ENCODE measurements at places on chromosomes 2 and 18. TPM values are rescaled to one million over a fixed set of nuclear protein-coding genes. Genes with fewer than 3 reads are reported as not detected.
A peak's percentile ranks its signal among the peaks of the same experiment; 100 is the strongest.

DYNC2LI1 gene
- total RNA-seq: 6.4 TPM

- no peak for DNase-seq
Measured at GRCh38 chr2:218368150-218368528, 11.5 kb downstream of the CATIP start.

DNA sequence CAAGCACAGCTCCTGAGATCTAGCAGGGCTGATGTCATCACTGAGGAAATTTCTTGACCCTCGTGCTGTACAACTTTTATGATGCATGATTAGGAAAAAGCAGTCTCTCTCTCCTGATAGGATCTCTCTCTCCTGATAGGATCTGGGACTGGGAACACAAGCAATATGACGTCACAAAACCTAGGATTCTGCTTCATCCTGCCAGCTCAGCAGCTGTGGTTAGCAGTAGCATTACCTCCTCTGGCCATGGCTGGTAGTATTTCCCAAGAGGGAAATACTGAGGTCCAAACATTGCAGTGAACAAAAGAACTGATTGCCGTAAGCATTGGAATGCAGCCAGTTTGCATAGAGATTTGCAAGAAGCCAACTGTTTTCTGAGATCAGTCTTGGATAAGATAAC lies 521.2 kb upstream of the POU3F3 start:
- peak; percentile 51 for DNase-seq

DNA sequence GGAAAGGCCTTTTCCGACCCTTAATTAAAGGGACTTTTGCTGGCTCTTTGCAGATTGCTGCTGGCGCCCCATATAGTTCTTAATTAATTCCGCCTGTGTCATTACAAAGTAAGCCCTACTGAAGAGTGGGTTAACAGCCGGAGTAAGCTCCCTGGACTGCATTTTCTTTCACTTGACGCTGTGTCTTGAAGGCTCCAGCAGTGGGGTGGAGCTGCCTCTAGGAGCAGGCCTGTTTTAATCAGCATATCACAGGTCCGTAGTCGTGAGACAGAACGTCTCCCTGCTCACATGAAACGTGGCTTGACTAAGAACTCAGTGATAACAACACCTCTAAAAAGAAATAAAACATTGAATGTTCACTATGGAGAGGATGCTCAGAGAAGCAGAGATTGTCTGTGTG lies 329.9 kb upstream of the RAB12 start:
- no peak for DNase-seq

OSBPL6 gene
- total RNA-seq: 1.5 TPM

DNA sequence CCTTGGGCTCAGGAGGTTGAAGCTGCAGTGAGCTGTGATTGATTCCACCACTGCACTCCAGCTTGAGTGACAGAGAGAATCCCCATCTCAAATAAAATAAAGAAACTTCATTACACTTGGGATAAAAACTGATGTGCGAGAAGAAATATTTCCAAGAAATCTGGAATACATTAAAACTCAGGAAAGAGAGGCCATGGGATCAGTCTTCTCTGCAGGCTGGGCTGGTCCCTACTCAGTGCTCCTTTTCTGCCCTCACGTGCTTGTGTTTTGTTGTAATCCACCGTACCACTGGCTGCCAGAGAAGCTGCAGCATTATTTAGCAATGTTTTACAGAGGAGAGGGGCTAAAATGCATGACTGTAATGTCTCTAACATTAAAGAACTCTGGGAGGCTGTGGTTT lies 282.0 kb downstream of the SLC8A1 start:
- no peak for DNase-seq

- DNase-seq: no peak
Measured at GRCh38 chr18:44626807-44627206, 53.9 kb upstream of the SETBP1 start.

SALL3 gene
- total RNA-seq: not detected

TRIB2 gene
- 2.9 TPM for total RNA-seq

- no peak for DNase-seq
Measured at GRCh38 chr18:58557008-58557435, 71.9 kb downstream of the ALPK2 start.

VRK2 gene
- 33.1 TPM for total RNA-seq

DNA sequence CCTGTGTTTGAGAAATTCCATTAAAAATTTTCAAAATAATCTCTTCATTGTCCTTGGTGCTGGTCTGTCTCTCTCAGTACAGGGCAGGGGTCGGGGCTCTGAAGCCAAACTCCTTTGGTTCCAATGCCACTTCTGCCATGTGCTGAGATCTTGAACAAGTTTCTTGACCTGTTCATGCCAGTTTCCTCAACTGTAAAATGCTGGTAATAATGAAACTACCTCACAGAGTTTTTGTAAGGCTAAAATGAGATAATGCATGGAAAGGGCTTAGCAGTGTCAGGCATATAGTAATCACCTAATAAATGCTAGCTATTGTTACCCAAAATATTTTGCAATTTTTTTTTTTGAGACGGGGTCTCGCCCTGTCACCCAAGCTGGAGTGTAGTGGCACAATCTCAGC lies 16.9 kb upstream of the MREG start:
- DNase-seq: no peak

- no peak for DNase-seq
Measured at GRCh38 chr18:35526495-35527059, 28.8 kb upstream of the INO80C start.

- no peak for DNase-seq
Measured at GRCh38 chr2:44789971-44790721, 151.4 kb upstream of the SIX3 start.

CXCR1 gene
- not detected for total RNA-seq

GRCh38 chr2:72156872-72157271 lies 9.2 kb upstream of the CYP26B1 start:
- no peak for DNase-seq

DNA sequence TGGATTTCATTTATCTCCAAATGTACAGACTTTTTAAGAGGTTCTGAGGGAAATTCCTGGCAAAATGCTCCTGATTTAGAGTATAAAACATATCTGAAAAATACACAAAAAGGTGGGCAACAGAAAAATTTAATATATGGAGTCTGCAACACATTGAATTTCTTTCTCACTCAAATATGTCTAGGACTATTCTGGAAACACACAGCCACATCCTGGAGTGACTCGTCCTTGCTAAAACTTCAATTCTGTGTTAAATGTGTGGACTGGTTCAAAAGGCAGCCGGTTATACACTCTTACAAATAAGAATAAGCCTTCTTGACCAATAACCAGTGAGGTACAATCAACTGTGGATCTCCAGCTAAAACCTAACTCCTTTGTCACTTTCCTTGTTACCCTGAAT lies 44.1 kb upstream of the RND3 start:
- no peak for DNase-seq

C2orf15 gene
- 11.3 TPM for total RNA-seq

- DNase-seq: no peak
Measured at GRCh38 chr18:44871771-44872170, 191.1 kb downstream of the SETBP1 start.

DNA sequence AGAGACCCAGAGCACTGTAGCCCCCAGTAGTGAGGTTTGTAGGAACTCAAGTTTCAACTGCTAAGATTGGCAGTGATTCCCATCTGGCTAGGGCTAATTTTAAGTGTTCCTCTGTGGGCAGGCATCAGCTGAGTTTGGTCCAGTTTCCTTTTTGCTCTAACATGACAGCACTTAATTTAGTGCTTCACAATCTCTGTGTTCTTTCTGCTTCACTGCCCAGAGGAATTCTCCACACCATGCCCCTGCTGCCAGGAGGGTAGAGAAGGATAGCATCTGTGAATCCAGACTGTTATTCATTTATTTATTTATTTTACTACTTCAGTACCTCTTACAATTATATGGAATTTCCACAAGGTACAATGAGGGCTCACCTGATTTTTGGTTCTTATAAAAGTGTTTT lies 549.9 kb upstream of the FSIP2 start:
- no peak for DNase-seq

DNA sequence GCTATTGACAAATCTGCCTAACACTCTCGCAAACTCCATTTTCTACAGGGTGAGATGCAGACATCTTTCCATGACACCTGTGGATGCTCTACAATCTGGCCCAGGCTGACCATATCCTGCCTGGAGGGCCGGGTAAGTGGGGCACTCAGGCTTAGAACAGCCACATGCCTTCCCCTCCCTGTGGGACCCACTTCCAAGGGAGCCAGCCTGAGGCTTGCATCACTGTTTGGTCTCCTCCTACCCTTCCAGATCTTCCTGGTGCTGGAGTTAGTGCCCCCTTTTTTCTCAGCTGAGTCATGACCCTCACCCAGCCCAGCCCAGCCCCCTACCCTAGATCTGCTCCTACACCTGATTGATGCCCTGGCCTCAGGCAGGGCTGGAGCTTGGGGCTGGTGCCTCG lies 150.2 kb upstream of the MSH6 start:
- DNase-seq: no peak

YES1 gene
- total RNA-seq: 95.0 TPM

- no peak for DNase-seq
Measured at GRCh38 chr2:112636605-112637288, 9.0 kb upstream of the SLC20A1 start.

DNA sequence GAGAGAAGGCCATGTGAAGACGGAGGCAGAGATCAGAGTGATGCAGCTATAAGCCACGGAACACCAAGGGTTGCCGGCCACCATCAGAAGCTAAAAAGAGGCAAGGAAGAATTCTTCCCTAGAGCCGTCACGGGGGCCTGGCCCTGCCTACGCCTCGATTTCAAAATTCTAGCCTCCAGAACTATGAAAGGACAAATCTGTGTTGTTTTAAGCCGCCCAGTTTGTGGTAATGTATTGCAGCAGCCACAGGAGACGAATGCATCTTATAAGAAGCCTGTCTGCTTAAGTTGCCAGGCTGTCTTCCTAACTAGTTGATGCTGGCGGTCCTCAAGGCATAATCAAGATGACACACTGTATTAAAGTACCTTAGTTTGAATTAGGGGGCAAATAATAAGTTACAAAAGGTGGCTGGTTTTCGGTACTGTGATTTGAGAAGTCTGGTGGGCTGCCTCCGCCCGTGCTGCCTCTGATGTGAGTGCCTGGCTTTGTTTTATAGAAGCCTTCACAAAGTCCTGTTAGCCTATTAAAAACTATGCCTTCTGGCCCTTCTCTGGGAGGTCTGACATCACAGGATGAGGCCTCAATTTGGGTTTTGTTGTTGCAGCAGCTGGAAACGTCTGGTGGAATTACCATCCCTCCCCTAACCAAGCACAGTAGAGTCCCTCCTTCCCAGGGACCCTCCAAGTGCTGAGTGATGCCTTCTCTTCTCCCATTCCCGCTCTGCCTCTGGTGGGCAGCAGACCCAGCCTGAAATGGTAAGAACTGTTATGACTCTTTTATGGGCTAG lies 53.6 kb downstream of the SRD5A2 start:
- no peak for DNase-seq

DNA sequence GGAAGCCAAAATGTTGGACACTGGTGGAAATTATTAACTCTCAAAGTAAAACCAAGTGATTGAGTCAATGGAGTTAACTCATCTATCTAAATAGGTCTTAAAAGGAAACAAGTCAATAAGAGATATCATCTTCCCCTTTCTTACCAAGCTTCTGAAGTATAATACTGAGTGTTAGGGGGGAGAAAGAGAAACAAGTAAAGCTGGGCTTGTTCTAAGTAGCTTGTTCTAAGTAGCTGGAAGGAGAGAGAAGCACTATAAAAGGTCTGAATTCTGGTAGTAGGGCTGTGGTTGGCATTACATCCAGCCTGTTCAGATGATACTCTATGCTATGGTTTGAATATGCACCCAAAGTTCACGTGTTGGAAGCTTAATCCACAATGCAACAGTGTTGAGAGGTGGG lies 26.8 kb downstream of the YES1 start:
- DNase-seq: no peak

RAB27B gene
- total RNA-seq: 0.42 TPM

GRCh38 chr2:96408616-96409015 lies 73.0 kb downstream of the NCAPH start:
- no peak for DNase-seq

- no peak for DNase-seq
Measured at GRCh38 chr2:143068509-143068908, 60.7 kb upstream of the ARHGAP15 start.

MAP3K19 gene
- total RNA-seq: not detected

GRCh38 chr2:11629851-11630250 lies 40.1 kb downstream of the NTSR2 start:
- no peak for DNase-seq

DNA sequence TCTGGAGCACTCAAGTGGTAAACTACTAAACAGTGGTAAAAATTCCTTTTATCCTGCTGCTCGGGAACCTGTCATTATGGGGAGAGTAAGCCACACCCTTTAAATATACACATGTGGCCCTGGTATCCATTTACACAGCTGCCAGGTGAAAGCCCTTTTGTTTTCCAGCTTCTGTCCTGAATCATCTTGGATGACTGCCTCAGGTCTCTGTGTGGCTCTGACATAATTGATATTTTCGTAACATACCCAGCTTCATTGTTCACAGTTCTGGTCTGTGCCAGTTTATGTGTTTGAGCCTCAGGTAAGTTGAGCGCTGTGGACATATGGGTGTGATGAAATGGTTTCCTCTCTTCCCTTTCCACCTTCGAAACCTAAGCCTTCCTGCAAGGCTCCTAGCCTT lies 15.7 kb upstream of the TTC39C start:
- DNase-seq: no peak

DNA sequence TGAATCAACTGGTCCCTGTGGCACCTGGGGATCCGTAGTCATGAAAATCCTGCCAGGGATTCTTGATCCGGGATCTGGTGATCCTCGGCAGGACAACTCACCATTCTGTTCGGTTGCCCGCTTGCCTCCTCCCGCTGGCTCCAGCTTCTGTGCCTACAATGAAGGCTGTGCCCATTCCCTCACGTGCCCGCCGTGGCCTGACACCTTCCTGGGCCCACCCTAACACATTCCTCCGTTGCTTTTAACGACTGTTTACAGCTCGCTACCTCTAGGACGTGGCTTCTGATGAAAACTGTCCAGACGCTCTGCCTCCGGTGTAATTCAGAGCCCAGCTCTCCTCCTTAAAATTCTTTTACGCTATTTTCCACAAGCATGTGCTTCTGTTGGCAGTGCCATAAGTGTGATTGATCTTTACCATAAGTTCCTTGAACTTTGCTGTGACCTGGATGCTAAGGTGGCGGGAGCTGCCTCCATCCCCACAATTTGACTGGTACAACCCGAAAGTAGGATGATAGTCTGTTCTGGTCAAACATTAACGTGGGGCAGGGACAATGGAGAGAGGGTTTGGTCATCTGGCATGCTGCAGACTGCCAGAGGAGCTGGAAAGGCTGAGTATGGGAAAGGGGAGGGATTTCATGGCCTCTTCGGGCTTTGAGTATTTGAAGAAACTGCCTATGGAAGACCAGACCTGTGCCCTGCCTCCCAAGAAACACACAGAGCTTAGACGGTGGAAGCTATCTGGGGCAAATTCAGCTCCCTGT lies 206.8 kb upstream of the TNP1 start:
- DNase-seq: no peak

- peak; percentile 91 for DNase-seq
Measured at GRCh38 chr2:41963661-41964525, 83.9 kb upstream of the PKDCC start.

DNA sequence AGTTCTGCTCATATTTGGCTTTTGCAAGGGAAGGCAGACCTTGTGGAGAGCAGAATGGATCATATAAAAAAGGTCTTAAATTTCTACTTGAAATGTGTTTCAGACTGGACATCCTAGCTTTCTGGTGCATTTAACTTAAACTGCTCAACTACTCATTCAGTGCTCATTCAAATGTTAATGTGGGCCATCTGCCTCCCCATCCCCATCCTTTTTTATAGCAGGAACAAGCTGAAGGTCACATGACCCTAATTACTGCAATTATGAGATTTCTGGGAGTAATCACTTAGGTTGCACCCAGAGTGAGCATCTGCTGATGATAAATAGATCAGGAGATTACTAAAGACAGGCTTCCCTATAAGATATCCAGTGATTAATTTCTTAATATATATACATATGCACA lies 96.1 kb downstream of the MAP2 start:
- no peak for DNase-seq
